Naive thymus-derived CD8-positive, alpha-beta T cell (primary cell): ENCODE measurements at places on chromosomes 16 and 17. TPM values are rescaled to one million over a fixed set of nuclear protein-coding genes. Genes with fewer than 3 reads are reported as not detected.

DNA sequence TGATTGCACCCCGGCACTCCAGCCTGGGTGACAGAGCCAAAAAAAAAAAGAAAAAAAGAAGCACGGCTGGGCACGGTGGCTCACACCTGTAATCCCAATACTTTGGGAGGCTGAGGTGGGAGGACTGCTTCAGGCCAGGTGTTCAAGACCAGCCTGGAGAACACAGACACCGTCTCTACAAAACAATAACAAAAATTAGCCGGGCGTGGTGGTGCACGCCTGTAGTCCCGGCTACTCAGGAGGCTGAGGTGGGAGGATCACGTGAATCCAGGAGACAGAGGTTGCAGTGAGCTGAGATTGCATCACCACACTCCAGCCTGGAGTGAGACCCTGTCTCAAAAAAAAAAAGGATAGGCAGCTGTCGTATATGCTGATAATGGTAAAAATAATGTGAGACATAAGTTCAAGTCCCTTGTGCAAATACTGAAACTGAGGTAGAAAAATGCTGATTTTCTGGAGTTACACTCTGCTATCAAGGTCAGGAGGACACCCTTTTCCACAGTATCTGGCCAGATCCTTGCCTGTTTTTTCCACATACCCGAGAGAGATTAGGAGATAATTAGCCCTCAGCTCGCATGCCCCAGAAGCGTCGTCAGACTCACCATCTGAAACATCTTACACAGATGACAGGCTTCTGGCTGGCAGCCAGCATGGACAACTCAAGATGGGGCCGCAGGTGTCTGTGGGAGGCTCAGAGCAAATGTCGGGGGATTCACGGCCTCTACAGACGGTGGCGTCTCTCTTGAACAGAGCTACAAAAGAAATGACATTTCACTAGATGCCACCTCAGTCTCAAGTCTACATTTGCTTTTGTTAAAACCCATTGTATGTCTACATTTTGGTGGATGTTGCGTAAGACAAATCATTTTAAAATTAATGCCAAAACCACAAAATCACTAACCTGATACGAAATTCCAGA lies 36.8 kb downstream of the WDR45B start:
- no peak for DNase-seq

DNA sequence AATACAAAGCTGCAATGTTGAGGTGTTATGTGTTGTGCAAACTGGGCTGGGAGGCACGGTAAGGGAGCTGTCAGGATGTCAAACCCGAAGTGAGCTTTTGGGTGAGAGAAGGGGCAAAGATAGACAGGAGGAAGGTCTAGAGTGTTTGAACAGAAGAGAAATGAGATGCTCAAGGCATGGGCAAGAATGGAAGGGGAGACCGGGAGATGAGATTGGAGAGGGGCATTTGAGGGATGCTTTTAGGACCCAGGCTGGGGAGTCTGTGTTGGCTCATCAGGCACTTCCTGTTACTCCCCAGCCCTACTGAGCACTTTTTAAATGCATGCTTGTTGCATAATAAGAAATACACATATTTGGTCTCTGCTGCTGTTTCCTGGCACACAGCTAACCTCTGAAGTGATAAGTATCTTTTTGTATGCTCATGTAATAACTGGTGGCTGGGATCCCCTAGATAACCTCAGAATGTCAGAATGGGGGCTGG lies 13.7 kb downstream of the UNC45B start:
- DNase-seq = no peak

Gene OR3A2
- total RNA-seq = 5.1 TPM

Gene GJC1
- not detected for total RNA-seq

Gene STH
- total RNA-seq = not detected

DNA sequence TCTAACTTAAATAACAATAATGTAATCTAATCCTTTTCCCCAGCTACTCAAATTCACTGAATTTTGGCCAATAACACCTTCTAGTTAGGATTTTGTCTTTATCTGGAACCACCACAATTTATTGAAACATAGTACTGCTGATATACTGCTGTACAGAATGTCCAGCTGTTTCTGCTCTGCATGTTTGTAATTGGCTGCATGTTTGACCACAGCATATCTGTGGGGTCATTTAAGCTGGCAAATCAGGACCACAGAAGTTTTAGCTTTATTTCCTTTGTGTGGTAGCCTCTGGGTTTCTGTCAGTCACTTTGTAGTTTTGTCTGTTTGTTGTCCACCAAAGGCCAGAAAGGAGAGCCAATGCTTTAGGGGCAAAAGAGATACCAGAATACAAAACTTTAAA lies 22.2 kb upstream of the RAB11FIP4 start:
- DNase-seq = no peak

Gene GCGR
- total RNA-seq = not detected

- DNase-seq = no peak
These were observed 10.1 kb downstream of the TCF25 start for GRCh38 chr16:89883346-89884040.

GRCh38 chr17:83152227-83152744 lies 72.9 kb downstream of the METRNL start:
- DNase-seq = no peak

Gene RNF222
- total RNA-seq = 0.19 TPM

GRCh38 chr17:8387914-8388651 lies 5.1 kb upstream of the RPL26 start:
- no peak for DNase-seq

- peak; percentile 41 for DNase-seq
These were observed 6.6 kb downstream of the WFIKKN2 start for GRCh38 chr17:50841949-50842354.

GRCh38 chr16:30894540-30895368 lies 877 bp upstream of the BCL7C start:
- no peak for DNase-seq

Gene HSD17B2
- not detected for total RNA-seq

Gene DHODH
- total RNA-seq = 14.6 TPM

GRCh38 chr17:5126719-5127488 lies 11.1 kb downstream of the USP6 start:
- no peak for DNase-seq

GRCh38 chr17:78241277-78242023 lies 10.0 kb downstream of the TMEM235 start:
- DNase-seq = no peak

DNA sequence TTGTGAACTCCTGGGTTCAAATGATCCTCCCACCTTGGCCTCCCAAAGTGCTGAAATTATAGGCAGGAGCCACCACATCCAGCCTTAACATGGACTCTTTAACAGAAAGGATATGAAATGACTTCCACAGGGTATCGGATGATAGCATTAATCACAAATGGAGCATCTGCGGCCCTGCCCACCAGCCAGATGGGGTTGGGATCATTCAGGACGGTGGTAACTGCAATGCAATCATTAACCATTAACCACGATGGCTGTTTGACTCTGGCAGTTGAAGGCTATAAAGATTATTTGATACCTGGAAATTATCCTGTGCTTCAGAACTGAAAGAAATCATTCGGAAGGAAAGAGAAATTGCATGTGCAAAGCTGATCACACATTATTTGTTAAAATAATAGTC lies 5.3 kb upstream of the CHST5 start:
- DNase-seq = no peak

DNA sequence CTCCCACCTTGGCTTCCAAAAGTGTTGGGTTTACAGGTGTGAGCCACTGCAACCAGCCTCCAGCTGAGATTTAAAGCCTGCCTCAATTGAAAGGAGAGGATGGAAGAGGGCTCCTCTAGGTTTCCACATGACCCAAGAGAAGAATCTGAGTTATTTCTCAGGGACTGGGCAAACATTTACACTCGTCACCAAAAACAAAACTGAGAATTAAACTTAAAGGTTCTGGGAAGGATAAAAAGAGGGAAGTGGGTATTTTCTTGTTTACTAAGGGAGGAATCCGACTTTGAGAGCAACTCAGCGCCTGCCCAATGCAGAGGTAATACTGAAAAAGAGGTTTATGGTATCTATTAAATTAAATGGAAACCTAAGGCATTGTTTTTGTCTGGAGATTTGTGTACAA lies 13.3 kb downstream of the HOXB1 start:
- no peak for DNase-seq

- DNase-seq = no peak
These were observed 10.6 kb upstream of the MRPL38 start for GRCh38 chr17:75915268-75915667.

Gene CTRB2
- not detected for total RNA-seq

- no peak for DNase-seq
These were observed 1.0 kb upstream of the SALL1 start for GRCh38 chr16:51151961-51152663.

Gene KCNJ2
- not detected for total RNA-seq

DNA sequence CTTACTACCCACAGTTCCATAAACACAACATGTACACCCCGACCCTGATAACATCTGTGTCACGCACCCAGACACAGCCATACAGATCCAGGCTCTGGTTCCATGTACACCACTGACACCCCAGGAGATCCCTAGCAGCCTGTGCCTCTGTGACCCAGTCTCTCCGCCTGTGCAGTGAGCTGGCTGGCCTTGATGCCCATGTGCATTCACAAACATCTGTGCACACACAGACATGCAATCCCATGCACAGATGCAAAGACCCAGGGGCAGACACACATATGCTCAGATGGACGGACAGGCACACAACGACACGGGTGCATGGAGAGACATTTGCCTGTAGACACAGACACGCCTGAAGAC lies 4.1 kb downstream of the CCDC102A start:
- no peak for DNase-seq

DNA sequence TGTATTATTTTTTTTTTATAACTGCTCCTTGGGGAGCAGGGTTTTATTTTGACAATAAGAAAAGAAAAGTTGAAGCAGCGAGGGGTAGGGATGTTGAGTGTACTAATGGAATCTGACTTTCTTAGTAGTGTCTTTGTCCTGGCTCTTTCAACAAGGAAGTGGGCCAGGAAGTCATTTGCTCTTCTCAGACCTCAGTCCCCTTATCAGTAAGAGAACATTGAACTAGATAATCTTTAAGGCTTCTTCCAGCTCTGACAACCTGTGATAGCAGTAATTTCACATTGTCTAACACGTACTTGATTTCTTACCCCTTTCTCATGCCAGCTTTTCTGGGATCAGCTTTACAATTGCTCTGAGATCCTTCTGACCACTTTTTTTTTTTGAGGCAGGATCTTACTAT lies 8.3 kb downstream of the LIG3 start:
- DNase-seq = no peak

DNA sequence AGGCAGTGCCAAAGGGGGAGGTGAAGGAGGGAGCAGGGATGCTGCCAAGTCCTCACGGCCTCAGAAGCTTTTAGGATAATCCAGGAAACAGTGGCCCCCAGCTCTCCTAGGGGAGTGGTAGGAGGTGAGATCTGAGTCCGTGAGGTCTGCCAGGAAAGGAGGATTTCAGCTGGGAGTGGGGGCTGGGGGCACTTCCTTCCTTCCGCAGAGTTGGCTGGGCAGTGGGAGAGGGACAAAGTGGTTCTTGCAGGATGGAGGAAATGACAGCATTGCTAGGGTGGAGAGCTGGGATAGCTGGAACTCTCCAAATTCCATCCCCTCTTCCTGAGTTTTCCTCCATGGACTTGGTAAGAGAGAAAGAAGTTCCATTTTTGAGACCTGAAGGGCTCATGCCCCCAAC lies 4.8 kb upstream of the SP6 start:
- no peak for DNase-seq

Gene CLUH
- 48.6 TPM for total RNA-seq

GRCh38 chr16:89522287-89522686 lies 14.1 kb downstream of the SPG7 start:
- no peak for DNase-seq

Gene ATF7IP2
- total RNA-seq = 89.9 TPM

- no peak for DNase-seq
These were observed 10.5 kb upstream of the HEATR6 start for GRCh38 chr17:60089096-60089806.

Gene KRT31
- not detected for total RNA-seq

Gene CCDC57
- 80.0 TPM for total RNA-seq

- DNase-seq = no peak
These were observed 436.7 kb downstream of the KIF2B start for GRCh38 chr17:54259476-54259875.

- no peak for DNase-seq
These were observed 5.8 kb downstream of the NUP88 start for GRCh38 chr17:5413682-5414081.

Gene TLCD2
- not detected for total RNA-seq

Gene CDH3
- total RNA-seq = 0.29 TPM

DNA sequence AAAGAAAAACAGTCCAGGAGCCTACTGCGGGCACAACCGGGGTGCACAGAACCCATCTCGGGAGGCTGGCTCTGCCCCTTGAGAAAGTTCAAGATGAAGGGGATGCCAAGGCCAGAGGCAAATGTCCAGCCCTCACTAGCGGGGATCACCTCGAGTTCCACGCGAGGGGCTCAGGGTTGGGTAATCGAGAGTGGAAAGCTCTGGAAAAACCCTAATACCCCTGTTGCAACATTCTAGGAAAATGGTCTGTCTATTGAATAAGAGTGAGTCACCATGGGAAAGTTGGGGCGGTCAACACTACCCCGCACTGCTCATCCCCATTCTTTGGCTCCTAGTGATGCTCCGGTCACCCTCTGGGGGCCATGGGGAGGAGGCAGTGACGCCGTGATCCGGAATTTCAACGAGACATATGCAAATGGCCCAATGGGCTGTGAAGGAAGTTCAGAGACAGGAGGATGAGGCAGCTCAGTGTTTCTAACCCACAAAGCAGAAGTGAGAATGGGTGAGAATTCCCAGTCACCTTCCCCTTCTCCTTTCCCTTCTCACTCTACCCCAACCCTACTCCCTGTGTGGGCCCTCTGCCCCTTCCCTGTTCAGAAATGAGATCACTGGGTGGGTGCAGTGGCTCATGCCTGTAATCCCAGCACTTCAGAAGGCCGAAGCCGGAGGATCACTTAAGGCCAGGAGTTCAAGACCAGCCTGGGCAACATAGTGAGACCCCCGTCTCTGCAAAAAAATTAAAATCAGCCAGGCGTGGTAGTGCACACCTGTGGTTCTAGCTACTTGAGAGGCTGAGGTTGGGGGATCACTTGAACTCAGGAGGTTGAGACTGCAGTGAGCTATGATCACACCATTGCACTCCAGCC lies 22.4 kb downstream of the SOCS3 start:
- DNase-seq = no peak

DNA sequence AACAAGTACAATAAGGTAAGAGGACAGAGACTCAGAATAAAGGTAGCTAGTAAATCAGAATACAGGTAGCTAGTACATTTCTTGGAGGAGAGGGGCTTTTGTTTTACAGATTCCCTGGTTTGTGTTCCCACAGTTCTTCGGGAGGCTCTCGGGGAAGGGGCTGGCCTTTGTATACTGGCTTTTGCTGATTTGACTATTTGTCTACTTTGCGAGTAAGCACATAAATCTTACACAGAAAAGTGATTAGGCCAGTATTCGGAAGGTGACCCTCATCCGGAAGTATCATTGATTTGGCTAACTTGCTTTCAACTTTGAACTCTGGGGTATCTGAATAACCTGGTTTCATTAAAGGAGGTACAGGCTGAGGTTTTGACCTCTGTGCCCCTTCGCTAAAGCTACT lies 21.4 kb upstream of the SNTB2 start:
- no peak for DNase-seq

Gene CCL7
- total RNA-seq = not detected

DNA sequence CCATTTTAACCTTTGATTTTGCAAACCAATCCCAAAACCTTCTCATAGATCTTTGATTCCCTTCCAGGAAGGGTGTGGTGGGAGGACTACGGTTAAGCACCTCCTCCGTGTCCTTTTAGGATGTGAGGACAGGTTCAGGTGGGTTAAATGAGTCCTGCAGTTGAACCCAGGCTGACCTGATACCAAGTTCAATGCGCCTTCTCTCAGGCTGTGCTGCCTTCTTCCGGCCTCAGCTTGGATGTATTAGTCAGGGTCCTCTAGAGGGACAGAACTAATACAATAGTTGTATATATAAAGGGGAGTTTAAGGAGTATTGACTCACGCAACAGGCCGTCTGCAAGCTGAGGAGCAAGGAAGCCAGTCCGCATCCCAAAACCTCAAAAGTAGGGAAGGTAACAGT lies 10.5 kb upstream of the CSF3 start:
- DNase-seq = no peak
